Fibroblast of skin of right quadriceps (primary cell): ENCODE measurements at places on chromosomes 2 and 18.

- DNase-seq: peak; percentile 22
Observed at GRCh38 chr2:23498943-23499342, 114.0 kb downstream of the KLHL29 start.

DNA sequence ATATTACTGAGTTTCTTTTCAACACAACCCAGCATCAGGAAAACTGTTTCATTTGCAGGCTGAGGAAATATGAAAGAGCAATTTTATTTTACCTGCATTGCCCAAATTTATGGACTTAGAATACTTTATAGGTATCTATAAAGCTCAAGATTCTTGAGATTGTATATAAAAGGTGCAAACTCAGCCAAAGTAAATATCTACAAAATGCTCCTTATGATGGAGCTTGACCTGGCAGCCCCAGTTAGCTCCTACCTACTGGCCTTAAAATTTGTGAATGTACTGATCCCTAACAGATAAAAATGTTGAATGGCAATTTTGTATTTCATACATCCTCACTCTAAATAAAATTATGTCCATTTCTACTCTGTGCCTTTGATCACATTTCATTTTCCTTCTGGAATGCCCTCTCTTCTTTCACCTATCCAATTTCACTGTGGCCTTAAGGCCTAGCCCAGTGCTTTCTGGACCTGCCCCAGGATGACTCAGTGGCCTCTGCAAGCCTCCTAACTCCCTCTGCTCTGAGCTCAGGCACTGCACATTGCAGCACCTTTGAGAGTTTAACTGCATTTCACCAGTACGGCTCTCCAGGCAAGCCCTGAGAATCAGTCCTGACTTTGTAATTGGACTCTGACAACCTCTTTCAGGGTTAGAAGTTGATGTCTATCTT lies 125.9 kb downstream of the ANTXR1 start:
- peak; percentile 78 for DNase-seq

DNA sequence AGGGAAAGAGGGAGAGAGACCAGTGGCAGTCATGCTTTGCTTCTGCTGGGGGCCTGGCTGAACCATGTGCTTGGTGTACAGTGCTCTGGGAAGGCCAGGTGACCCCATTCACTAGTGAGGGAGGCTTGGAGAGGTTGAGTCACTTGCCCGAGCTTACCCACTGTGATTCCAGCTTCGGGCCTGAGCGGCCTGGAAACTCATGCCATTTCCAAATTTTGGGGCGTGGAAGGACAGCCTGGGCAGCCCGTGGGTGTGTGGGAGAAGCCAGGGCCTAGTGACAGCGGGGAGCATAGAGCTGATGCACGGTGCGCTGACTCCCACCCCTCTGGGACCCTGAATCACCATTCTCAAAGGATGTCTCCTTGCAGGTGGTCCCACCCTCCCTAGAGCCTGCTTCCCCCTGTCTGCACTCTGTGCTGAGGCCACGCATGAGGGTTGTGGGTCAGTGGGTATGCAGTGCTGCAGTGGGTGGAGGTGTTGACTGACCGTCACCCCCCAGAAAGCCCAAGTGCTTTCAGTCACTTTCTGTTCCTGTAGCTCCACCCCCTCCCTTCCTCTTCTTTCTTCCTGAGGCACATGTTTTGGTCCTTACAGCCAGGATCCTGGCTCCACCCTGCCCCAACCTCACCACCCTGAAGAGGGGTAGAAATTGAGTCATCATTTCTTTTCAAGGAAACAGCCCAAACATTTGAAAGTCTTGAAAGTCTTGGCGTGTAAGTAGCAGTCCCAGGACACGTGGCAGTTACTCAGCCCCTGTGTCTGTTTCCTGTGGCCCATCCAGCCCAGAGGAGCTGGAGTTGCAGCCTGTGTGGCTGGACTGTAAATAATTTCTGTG lies 69.3 kb upstream of the MCFD2 start:
- DNase-seq: peak; percentile 96

DNA sequence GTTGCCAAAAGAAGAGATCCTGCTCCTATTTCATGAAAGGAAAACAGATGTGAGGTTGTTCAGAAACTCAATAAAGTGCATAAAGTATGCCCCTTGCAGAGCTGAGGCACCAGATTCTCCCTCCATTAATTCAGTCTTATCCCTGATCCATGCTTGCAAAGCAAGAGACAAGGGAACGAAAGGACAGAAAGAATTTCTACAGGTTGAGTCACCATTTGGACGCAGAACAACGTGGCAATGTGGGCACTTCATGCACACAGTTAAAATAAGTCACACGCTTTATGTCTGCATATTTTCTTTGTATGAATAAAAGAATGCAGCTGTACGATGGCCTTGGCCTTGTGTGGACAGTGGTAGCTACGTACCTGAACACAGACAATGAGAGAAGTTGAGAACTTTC lies 321.7 kb upstream of the REV1 start:
- DNase-seq: peak; percentile 83

DNA sequence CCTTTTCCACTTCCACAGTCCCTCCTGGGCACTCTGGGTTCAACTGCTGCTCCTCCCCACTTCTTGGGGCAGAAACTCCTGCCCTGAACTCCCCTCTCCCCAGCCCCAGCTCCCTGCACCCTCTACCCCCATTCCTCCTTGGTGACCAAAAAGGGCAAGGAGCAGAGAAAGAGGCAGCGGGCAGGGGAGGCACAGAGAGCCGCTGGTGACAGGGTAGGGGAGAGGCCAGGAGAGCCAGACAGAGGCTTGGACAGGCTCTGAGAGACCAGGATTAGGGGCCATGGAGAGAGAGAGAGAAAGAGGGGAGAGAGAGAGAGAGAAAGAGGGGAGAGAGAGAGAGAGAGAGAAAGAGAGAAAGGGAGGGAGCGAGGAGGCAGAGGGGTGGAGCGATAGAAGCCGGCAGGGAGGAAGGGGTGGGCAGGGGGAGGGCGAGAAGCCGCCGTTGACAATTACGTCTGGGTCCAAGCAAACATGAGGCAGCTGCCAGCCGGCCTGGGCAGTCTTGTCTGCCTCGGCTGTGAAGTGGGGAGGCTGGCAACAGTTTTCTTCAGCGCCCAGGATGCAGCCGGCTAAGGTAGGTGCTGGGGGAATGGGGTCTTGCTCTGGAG lies at the start of gene KCNIP3:
Gene KCNIP3, plus strand, starts transcription at position 468 of the 608 bp plus-strand sequence. Its CDS starts 92 bp downstream, at position 560.
- no peak for DNase-seq

- no peak for DNase-seq
Observed at GRCh38 chr2:117982376-117983033, 31.4 kb downstream of the CCDC93 start.

GRCh38 chr2:239602290-239603282 lies 201.8 kb upstream of the HDAC4 start:
- DNase-seq: no peak

DNA sequence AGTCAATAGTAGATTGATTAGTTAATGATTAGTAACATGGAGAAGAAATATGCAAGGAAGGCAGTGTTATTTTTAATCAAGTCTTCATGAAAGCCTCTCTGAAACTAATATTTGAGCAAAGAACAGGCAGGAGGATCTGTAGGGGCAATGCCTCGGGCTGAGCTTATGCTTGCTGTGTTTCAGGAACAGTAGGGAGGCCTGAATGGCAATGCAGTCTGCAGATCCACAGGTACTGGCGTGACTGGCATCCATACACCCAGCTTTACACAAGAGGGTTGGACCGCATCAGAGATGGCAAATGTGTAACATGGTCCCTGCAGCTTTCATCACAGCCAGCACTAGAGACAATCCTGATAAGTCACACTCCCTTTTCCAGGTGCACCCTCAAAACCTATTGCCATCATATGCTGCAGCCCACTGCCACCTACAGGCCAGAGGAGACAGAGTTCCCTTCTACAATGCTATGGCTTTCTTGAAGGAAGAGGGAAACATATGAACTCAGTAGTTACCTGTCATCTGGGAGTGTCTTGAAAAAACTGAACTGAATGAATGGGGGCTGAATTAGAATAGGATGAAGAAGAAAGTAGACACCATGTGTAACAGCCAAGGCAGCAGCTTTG lies 582.4 kb upstream of the RAB6C start:
- peak; percentile 18 for DNase-seq

DNA sequence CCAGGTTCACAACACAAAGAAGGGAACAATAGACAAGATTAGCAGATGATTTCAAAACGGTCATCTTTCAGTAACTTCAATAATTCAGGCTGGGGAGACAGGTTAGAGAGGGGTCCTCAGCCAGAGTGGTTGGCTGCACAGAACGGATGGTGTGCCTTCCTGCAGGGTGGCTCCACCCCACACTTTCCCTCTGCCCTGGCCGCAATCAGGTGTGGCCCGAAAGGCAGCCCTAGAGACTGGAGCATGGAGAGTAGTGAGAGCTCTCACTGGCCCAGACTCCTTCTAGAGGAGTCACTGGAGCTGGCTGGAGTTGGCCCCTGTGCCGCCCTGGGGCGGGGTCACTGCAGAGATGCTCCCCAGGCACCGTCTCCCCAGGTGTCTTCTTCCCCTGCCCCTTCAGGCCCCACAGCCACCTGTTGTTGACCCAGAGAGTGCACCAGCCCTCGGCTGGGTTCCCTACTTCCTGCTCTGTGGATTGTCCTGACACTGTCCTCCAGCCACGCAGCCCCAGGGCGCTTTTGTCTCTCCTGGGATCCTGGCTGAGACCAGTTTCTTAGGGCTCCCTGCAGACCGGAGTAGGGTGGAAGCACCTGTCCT lies 126.8 kb downstream of the PXDN start:
- no peak for DNase-seq

GRCh38 chr2:172242961-172243360 lies 140.3 kb upstream of the DLX2 start:
- no peak for DNase-seq

DNA sequence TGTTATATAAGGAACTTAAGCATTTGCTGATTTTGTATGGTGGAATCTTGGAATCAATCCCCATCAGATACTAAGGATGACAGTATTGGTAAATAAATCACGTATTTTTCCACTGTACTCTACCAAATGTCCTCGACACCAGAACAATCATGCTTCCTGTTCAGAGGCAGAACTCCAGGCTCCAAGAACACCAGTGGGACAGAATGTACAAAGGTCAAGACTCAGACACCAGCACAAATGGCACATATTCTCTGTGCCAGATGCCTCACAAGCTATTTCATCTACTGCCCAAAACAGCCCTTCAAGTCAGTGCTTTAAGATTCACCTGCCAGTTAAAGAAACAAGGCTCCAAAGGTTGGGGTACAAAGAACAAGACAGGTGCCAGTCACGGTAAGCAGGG lies 420.5 kb downstream of the STK39 start:
- no peak for DNase-seq

DNA sequence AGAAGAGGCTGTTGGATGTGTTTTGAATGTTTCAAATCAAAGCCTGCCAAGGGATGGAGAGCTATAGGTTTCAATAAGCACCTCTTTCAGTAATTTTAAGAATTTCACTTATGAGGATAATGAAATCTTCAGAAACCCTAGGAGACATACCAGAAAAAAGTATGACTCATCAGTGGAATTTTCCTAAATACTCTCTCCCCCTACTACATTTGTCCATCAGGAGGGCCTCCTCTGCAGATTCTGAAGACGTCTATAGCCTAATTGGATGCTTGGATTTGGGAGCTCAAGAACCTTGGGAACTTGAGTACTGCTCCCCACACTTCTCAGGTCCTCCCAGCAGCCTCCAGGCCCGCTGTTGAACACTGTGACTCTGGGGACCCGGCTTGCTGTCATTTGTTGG lies 374.3 kb downstream of the SLC4A3 start:
- peak; percentile 90 for DNase-seq

- DNase-seq: no peak
Observed at GRCh38 chr2:135803278-135803677, 33.7 kb downstream of the LCT start.

DNA sequence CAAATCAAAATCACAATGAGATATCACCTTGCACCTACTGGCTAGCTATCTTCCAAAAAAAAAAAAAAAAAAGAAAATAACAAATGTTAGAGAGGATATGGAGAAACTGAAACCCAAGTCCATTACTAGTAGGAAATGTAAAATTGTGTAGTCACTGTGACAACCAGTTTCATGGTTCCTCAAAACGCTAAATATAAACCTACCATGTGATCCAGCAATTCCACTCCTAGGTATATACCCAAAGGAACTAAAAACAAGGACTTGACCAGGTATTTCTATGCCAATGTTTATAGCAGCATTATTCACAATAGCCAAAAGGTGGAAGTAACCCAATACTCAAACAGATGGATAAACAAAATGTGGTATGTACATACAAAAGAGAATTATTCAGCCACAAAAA lies 11.7 kb upstream of the SCRN3 start:
- DNase-seq: no peak

DNA sequence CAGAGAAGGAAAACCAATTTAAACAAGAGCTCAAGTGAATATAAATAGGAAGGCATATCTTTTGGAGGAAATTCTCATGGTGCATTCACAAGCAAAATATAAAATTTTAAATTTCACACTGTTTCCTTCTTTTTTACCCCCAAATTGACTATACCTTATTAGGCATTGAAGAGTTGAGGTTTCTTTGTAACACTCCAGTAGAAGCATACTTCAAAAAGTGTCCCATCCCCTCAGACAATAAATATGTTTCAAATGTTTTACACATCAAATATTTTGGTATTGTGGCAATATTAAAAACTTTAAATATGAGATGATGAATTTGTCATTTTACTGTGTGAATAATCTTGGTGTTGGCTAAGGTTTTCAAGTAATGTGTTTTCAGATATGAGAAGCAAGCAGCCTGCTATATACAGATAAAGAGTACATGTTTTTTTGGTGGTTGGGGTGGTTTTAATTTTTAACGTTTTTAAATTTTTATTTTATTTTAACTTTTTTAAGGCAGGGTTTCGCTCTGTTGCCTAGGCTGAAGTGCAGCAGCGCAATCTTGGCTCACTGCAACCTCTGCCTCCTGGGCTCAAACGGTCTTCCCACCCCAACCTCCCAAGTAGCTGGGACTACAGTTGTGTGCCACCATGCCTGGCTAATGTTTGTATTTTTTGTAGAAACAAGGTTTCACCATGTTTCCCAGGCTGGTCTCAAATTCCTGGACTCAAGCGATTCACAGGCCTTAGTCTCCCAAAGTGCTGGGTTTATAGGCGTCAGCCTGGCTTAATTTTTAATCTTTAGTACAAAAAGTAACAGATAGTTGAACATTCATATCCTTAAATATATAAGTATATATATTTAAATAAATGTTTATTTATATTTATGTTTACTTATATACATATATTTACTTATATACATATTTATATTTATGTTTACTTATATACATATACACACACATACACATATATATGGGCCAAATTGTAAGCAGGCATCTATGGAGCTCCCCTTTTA lies 36.5 kb upstream of the DLX1 start:
- DNase-seq: no peak
